ENCODE measurements at places on chromosomes 5 and 9.

- DNase-seq = no peak
Observed at GRCh38 chr9:134923466-134923865, 5.8 kb upstream of the FCN1 start.

GRCh38 chr5:167950126-167950721, 341.2 kb upstream of the WWC1 start:
- no peak for DNase-seq

GRCh38 chr9:84254972-84255371, 85.6 kb downstream of the SLC28A3 start:
- no peak for DNase-seq

DNA sequence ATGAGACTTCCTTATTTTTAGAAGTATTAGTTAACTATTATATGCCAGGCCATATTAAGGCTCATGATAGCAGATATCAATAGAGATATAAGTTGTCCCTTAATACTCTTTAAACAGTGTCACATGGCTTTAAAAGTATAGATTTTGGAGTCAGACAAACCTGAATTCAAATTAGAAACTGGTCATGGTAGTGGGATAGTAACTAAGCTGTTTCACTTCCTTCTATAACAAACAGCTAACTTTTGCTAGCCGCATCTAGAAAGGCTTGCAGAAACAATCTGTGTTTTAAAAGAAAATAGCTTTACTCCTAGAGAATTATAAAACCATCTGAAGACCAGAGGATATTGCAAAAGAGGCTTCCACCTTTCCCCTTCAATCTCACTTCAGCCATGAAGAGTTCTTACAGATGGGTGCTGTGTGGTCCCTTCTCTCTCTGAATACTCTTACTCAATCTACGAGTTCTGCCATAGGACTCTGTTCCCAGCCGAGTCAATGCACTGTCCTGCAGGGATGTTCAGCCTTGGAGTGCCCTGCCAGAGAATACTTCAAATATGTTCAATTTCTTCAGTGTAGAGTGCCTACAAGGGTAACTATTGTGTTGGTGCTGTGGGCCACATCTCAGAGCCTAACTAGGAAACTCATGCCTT, 810.2 kb downstream of the EFNA5 start:
- DNase-seq = no peak

DNA sequence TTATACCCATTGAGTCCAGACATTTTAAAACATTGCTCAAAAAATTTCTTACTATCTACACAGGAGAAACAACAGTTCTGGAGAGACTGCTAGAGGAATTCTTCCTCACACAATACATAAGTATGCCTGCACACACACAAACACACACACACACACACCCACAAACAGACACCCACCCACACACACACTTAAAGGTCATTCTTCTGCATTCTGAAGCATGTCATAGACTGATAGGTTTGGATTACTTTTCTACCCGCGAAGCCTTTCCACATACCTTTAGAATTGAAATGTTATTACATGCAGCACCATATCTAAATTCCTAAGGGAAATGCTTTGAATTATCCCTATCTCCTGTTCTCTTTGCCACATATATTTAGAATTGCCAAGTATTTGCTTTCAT, 80.2 kb downstream of the FAM174A start:
- DNase-seq = no peak

GRCh38 chr5:174245516-174246075, 200.1 kb downstream of the NSG2 start:
- DNase-seq = no peak

DNA sequence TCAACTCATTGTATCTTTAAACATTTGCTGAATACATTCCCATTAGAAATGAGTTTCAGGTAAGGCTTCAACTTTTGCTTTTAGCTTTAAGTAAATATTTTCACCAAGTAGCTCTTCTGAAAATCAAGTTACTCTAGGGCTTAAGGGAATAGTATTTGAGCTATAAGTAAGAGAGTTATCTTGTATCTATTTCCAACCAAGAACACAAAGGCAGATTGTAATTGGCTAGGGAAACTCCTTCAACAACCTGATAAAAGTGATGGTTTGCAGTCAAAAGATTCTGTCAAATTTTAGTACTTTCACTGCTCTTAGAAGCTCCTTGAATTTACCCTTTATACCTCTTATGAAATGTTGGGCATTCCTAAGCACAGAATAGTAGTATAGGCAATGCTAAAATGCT, 13.0 kb downstream of the ELL2 start:
- DNase-seq = no peak

- no peak for DNase-seq
Observed at GRCh38 chr9:5543875-5544702, 33.8 kb downstream of the PDCD1LG2 start.

DNA sequence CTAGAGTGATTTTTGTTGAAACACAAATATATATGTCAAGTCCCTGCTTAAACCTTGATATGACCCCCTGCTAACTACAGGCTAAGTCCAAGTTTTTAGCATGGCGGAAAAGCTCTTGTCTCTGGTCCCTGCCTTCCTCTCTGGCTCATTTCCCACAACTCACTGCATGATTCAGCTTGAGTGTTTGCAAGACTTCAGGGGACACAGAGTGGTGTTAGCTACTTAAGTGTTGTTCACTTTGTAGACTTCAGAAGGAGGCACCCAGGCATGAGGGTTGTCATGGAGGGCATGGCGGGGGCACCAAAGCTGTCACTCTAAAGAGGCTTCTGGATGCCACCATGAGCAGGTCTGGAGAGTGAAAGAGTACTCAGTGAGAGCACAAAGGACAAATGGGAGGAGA, 362.4 kb upstream of the ACTBL2 start:
- no peak for DNase-seq

GRCh38 chr5:64972591-64972990, 203.9 kb downstream of the CWC27 start:
- no peak for DNase-seq

- DNase-seq = no peak
Observed at GRCh38 chr5:109718216-109718615, 28.5 kb downstream of the MAN2A1 start.

- no peak for DNase-seq
Observed at GRCh38 chr5:157076558-157076957, 17.6 kb upstream of the HAVCR1 start.

- no peak for DNase-seq
Observed at GRCh38 chr5:178229861-178230260, 2.7 kb downstream of the PHYKPL start.

DNA sequence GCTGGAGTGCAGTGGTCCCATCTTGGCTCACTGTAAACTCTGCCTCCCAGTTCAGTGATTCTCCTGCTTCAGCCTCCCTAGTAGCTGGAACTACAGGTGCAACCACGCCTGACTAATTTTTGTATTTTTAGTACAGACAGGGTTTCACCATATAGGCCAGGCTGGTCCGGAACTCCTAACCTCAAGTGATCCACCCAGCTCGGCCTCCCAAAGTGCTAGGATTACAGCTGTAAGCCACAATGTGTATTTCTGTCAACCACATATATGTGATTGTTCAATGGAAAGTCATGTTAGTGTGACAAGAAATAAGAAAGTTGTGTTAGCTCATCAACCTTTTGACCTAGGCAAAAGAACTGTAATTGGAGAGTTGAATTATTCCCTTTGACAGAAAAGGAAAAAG, 677.1 kb upstream of the CHD1 start:
- DNase-seq = no peak

DNA sequence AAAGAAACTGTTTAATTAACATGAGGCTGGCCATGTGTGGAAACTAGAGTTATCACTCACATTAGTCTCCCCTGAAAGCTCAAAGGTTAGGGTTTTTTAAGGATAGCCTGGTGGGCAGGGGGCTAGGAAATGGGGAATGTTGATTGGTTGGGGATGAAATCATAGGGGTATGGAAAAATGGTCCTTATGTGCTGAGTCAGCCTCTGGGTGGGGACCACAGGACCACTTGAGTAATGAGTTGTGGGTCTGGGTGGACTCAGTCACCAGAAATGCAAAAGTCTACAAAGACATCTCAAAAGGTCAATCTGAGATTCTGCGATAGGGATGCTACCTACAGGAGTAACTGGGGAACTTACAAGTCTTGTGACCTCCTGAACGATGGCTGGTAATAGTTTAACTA, 362.8 kb downstream of the DMAC1 start:
- DNase-seq = no peak

DNA sequence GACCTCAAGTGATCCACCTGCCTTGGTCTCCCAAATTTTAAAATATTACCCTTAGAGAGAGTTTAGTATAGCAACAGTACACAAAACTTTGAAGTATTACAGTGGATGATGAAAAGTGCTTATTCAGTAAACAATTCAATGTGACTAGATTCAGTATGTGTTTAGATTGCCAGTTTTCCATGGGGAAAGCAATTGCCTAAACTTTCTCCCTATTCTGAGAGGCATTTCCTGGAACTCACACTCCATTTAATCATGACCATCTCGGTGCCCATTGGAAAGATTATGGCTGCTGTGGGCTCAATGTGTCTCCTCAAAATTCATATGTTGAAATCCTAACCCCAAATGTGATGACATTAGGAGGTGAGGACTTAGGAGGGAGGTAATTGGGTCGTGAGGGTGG, 38.9 kb upstream of the MYO10 start:
- DNase-seq = no peak

- no peak for DNase-seq
Observed at GRCh38 chr9:124078641-124079040, 67.1 kb downstream of the LHX2 start.

GRCh38 chr9:92455217-92455616, 27.1 kb downstream of the ASPN start:
- DNase-seq = no peak

DNA sequence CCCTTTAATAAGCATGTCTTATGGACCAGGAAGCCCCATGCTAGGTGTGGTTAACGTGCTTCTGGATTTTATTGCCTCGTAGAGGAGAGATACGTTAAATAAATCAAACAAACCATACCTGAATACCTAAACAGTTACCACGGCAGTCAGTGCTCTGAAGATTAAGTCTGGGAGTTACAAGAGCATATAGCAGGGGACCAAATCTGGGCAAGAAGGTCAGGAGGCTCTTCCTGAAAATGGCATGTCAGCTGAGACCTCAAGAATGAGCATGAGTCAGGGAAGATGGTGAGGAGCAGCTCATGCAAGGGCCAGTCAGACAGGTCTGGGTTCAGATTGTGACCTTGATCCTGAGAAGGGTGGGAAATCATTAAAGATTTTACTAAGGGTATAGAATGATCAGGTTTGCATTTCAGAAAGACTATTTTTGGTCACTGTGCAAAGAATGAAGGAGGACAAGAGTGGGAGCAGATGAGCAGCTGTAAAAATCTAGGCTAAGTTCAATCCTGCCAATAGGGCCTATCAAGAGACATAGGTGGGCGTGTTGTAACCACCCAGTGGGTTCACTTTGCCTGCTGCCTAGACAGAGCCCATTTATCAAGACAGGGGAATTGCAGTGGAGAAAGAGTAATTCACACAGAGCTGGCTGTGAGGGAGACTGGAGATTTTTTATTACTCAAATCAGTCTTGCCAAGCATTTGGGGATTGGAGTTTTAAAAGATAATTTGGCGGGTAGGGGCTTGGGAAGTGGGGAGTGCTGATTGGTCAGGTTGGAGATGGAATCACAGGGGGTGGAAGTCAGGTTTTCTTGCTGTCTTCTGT, 4.8 kb upstream of the ZNF366 start:
- no peak for DNase-seq

GRCh38 chr5:172417983-172418630, 36.2 kb downstream of the SH3PXD2B start:
- DNase-seq = no peak

DNA sequence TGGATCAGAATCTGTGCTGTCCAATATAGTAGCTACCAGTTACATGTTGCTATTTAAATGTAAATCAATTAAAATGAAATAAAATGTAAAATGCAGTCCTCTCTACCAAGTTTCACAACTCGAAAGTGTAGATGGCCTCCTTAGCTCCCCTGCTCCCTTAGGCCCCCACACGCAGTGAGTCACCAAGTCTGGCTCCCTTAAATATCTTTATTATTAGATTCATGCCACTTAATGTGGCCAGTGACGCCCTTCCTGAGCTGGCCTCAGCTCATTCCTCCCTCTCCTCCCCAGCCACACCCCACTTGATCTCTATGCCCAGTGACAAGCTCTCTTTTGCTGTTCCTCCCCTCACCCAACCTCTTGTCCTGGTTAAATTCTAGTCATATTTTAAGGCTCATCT, 88.4 kb upstream of the DNAH5 start:
- no peak for DNase-seq

- DNase-seq = no peak
Observed at GRCh38 chr9:97640325-97640724, 6.7 kb downstream of the NCBP1 start.

GRCh38 chr5:106093134-106093533, 1577.6 kb downstream of the EFNA5 start:
- DNase-seq = no peak

GRCh38 chr5:163890261-163890660, 384.8 kb downstream of the MAT2B start:
- DNase-seq = no peak

DNA sequence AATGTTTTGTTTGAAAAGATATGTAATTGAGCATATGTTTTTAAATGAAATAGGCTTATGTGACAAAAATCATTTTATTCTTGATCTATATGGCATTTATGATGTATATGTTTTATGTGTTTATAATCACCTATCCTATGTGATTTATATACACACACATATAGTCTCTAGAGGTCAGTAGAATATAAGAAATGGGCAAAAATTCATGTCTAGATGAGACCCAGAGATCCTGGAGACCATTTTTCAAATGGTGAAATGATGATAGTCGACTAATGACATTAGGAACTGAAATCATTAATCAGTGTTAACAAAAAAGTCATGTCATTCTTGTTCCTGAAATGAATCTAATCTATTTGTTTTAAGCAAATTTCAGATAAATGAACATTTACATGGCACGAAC, 709.2 kb upstream of the WWC1 start:
- DNase-seq = no peak

DNA sequence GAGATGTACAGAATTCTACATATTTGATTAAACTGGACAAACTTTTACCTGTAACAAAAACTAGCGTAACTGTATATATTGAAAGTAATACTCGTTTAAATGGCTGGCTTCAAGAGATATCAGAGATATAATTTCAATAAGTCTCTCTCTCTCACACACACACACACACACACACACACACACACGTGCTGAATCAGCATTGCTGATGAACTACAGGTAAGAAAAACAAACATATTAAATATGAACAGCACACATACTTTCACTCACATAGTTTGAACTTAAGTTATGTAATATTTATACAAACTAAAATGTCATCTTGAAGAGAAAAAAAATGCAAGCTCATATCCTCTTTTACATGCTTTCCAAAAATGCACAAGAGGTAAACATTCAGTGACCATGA, 145.4 kb downstream of the BNC2 start:
- DNase-seq = no peak

Measured in activated T-helper 1 cell treated with anti-CD3 and anti-CD28 coated beads, Interleukin-2, amount 50 U/mL, for 16 hours (primary cell).